Central memory CD4-positive, alpha-beta T cell (primary cell): ENCODE measurements at places on chromosomes 16 and 17.

GRCh38 chr16:75109732-75110243 lies 6.8 kb downstream of the LDHD start:
- DNase-seq: no peak

GRCh38 chr17:7886227-7887037 lies 2.2 kb upstream of the CHD3 start:
- DNase-seq: peak; percentile 71

DNA sequence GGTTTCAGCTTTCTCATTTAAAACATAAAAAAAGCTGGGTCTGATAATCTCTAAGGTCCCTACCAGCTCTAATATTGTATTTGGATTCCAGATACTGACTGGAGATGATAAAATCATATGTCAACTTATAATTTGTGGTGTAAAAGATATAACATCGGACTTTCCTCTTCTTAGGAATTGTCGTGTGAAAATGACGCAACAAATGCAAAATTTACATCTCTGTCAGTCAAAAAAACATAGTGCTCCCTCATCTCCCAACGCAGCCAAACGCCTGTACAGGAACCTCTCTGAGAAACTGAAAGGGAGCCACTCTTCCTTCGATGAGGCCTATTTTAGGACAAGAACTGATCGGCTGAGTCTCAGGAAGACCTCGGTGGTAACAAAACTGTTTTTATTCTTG lies 197.3 kb downstream of the ANKFN1 start:
- DNase-seq: no peak

- no peak for DNase-seq
Observed at GRCh38 chr16:63403792-63404191, 1367.6 kb upstream of the CDH8 start.

GRCh38 chr16:85567101-85567866 lies 45.8 kb upstream of the GSE1 start:
- no peak for DNase-seq

DNA sequence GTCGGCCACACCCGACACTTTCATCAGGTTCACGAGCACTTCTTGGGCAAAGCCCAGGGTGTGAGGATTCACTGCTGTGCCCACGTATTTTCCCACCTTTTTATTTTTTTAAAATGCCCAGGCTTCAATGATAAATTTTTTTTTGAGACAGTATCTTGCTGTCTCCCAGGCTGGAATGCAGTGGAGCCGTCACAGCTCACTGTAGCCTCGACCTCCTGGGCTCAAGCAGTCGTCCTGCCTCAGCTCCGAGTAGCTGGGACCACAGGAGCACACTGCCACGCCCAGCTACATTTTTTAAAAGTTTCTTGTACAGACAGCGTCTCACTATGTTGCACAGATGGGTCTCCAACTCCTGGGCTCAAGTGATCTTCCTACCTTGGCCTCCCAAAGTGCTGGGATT lies 17.8 kb downstream of the UTS2R start:
- DNase-seq: no peak

DNA sequence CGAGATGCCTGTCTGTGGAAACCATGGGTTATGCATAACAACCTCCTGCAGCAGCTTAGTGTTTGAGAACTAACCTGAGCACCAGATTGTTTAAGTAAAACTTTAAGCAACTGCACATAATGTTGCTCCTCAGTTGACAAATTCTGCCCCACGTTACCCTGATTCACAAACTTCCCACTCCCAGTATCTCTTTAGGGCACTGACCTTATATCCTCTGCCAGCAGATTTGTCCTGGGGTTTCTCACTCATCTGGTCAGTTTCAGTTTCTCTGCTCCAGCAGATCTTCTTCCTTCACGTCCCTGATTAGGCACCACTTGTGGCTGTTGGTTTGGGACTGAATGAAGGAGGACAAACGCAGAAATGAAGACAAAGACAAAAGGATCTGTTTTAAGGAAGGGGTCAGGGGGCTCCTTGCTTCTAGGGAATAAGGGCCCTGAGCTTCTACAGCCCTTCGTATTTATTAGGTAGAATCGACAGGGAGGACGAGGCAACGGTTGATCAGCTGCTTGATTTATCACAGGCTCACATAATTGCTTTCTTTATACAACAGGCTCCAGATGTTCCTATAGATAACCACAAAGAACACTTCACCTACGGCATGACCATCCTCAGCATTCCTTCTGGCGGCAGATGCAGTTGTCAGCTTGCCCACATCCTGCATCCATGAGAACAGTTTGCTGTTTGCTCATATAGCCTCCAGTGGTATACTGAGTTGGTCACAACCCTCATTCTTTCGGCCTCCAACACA lies 13.5 kb upstream of the ZNF689 start:
- no peak for DNase-seq

GRCh38 chr17:50062293-50063243 lies 6.7 kb downstream of the ITGA3 start:
- no peak for DNase-seq

GRCh38 chr17:34654276-34654880 lies 75.0 kb downstream of the TMEM132E start:
- no peak for DNase-seq

- no peak for DNase-seq
Observed at GRCh38 chr17:59355702-59356325, 24.4 kb downstream of the YPEL2 start.

GRCh38 chr17:33633446-33633845 lies 340.4 kb upstream of the ASIC2 start:
- no peak for DNase-seq

GRCh38 chr17:9158544-9159452 lies 137.5 kb downstream of the NTN1 start:
- no peak for DNase-seq

DNA sequence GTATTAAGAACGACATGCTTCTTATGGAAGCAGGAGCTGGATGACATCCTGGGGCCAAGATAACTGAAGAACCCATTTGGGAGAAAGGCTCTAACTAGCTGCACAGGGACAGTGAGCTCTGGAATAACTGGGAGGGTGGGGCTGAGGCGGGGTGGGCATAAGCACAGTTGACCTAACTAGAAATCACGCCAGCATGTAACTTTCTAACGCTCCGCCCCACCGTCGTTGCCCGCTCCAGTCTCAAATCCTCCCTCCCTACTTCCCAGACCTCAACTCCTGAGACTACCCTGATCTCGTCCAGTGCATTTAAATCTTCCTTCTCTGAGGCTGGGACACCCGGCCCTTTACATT lies 436 bp downstream of the PHB1 start:
- DNase-seq: no peak

- no peak for DNase-seq
Observed at GRCh38 chr17:64203630-64204029, 59.4 kb downstream of the TEX2 start.

DNA sequence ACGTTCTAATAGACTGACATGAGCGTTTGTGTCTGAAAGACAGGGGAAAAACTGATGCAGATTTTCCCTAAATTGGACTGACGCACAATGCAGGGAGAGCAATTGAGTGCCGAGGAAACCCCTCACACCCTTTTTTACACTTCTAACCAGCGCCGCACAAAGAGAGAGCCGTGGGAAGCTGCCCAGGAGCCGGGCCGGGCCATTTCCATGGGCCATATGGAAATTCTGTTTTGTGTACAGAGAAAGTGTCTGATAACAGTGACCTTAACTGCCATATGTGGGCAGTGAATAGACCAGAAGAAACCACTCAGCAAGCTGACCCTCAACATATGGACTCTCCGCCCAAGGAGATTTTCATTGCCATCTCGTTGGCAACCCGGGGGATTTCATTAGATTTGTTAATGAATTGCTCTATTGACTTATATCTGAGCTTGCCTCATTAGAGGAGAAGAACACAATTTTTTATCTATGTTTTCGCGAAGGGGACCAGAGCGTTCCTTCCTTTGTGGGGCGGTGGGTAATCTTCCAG lies 225.9 kb upstream of the IRX3 start:
- DNase-seq: no peak

GRCh38 chr17:45438931-45439610 lies 6.4 kb upstream of the ARHGAP27 start:
- no peak for DNase-seq

- DNase-seq: no peak
Observed at GRCh38 chr17:17668358-17668757, 12.9 kb upstream of the RAI1 start.

GRCh38 chr17:61684818-61685217 lies 93.8 kb upstream of the NACA2 start:
- no peak for DNase-seq

DNA sequence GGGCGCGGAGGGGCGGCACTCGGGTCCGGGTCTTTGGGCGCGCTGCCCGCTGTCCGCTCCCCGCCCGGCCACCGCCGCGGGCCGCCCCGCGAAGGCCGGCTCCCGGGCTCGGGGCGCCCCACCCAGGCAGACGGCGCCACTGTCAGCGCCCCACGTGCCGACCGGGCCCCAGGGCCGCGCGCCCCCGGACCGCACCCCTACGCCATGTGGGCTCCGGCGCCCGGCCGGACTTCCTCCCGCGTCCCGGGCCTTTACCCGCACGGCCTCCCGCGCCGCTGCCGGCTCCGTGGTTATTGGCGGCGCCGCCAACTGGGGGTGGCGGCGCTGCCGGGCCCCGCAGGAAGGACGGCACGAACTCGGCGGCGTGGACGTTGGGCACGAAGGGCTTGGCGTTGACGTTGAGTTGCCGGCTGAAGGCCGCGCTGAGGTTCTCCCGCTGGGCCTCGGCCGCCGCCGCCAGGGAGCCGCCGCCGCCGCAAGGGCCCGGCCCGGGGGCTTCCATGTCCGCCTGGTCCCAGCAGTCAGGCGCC lies 577 bp downstream of the GSPT1 start:
- peak; percentile 24 for DNase-seq

DNA sequence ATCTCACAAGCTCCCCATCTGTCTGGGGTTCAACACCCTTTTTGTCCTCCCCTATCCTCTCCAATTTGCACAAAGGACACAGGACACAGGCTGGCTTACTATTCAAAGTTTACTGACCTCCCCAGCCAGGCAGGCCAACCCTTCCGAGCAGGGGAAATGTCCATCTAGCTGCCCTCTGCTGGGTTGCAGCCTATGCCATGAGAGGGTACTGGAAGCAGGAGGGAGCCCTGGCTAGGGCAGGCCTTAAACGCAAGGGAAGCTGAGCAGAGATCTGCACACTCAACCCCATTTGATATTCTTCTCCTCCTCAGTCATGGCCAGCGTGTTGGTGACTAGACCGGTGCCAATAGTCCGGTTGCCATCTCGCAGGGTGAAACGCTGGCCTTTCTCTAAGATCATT lies 3.5 kb downstream of the TUFM start:
- no peak for DNase-seq

DNA sequence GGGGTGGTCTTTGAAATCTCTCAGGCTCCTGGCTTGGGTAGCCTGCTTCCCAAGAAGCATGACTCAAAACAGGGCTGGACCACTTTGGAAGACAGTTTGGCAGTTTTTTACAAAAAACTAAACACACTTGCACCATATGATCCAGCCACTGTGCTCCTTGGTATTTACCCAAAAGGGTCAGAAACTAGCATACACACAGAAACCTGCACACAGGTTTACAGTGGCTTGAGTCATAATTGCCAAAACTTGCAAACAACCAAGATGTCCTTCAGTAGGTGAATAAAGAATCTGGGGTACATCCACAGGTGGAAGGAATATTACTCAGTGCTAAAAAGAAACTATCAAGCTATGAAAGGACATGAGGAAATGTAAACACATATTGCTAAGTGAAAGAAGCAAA lies 323.2 kb upstream of the CDH5 start:
- DNase-seq: no peak

GRCh38 chr17:45791935-45792334 lies 7.8 kb downstream of the CRHR1 start:
- DNase-seq: no peak

- DNase-seq: no peak
Observed at GRCh38 chr16:69703638-69704037, 22.7 kb downstream of the NQO1 start.

- DNase-seq: no peak
Observed at GRCh38 chr16:81650982-81651562, 128.0 kb upstream of the PLCG2 start.

DNA sequence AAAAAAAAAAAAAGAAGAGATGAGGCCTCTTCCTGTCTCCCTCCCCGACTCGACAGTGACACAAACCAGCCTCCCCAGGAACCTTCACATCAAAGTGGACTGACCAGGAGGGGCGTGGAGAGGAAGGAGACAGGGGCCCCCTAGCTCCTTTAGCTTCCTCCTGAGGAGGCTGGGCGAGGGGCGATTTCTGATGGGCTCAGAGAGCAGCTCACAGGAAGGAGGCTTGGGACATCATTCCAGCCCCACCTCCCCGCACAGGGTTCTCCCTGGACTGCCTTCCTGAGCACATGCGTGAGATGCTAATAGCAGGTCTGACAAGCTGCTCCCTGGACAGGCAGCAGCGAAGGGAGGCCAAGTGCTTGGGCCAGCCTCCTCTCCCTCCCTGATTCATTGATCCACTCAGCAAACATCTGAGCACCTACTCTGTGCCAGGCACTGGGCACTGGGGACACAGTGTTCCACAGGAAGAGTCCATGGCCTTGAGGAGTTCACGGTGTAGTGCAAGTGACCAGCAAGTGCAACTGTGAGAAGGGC lies 14.4 kb upstream of the DOK4 start:
- DNase-seq: no peak

DNA sequence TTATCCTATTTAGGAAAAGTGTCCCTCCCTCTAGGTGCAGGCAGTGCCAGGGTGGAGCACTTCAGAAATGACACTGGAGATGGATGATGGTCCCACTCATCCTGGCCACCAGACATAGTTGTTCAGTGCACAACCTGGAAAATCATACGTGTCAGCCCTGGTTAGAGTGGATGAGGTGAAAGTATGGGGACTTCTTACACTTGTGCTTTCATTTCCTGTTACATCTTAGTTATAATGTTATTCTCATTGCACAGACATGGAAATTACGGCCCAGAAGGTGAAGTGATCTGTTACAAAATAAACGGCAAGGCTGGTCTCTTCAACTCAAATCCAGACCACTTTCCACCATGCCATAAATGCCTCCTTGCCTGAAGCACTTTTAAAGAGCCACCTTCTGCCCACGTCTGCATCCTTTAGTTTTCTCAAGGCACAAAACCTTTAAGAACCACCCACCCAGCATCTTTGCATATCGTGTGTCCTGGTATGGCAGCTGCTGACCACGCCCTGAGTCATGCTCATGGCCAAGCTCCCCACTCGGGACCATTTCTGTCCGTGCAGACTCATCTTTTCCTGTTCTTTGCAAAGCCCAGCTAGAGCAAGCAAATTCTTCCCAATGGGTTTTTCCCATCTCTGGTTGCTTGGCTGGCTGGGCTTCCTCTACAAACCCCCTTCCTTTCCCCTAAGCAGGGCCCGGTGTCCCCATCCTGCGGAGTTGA lies 22.4 kb downstream of the TBC1D3B start:
- DNase-seq: no peak

DNA sequence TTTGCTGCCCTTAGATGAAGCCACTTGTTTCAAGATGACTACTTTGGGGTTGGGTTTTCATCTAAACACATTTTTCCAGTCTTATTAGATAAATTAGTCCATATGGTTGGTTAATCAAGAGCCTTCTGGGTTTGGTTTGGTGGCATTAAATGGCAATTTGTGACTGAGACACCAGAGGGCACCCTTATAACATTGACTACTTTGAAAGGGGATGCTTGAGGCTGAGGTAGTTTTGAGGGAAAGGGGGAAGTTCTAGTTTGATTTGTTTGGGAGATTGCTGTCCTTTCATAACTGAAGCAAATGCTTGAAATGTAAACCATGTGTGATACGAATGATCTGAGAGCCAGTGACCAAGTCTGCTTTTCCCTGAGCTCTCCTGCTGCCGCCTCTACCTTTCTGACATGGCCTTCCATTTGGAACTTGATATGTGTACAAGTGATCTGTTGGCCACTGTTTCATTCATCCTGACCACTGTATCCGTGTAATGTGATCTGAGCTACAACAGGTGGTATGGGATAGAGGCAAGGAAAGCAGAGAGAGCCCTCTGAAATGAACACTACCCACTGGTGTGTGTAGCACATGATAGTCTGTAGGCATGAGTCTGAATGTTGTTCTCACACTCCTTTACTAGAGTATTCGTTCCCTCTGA lies 5.8 kb upstream of the RARA start:
- peak; percentile 61 for DNase-seq
